Hair follicular keratinocyte (primary cell): ENCODE measurements at places on chromosomes 6 and 20. TPM values are rescaled to one million over a fixed set of nuclear protein-coding genes. Genes with fewer than 3 reads are reported as not detected.

The EEF1A2 gene
- total RNA-seq: not detected in 2 replicates

The SIM1 gene
- total RNA-seq: not detected in 2 replicates

The EYA4 gene
- total RNA-seq: not detected in 2 replicates

The TRPC4AP gene
- 42.5 and 49.3 TPM in 2 replicates for total RNA-seq

The STMND1 gene
- not detected in 2 replicates for total RNA-seq

The CPNE5 gene
- total RNA-seq: 0.08 TPM in 1 of 2 replicates, not detected in the other

The C20orf202 gene
- not detected in 2 replicates for total RNA-seq

The SMPDL3A gene
- total RNA-seq: 2.5 and 6.1 TPM in 2 replicates

The TSBP1 gene
- total RNA-seq: not detected in 2 replicates

The MAS1 gene
- total RNA-seq: not detected in 2 replicates

The SEL1L2 gene
- not detected in 2 replicates for total RNA-seq

The SEMG1 gene
- total RNA-seq: not detected in 2 replicates

The LGSN gene
- total RNA-seq: not detected in 2 replicates

The CLDN20 gene
- total RNA-seq: not detected in 2 replicates

The TNFAIP3 gene
- 21.4 and 39.9 TPM in 2 replicates for total RNA-seq

The BNIP5 gene
- total RNA-seq: not detected in 2 replicates

The SCRT2 gene
- total RNA-seq: not detected in 2 replicates

The RIPOR2 gene
- not detected in 2 replicates for total RNA-seq

The CCN5 gene
- not detected in 2 replicates for total RNA-seq

The NOX3 gene
- total RNA-seq: not detected in 2 replicates

The GATA5 gene
- not detected in 2 replicates for total RNA-seq

The TCF21 gene
- not detected in 2 replicates for total RNA-seq

The OPN5 gene
- not detected in 2 replicates for total RNA-seq

The TRAM2 gene
- 12.0 and 14.8 TPM in 2 replicates for total RNA-seq

The PRL gene
- total RNA-seq: not detected in 2 replicates

The BPIFB1 gene
- total RNA-seq: not detected in 2 replicates

The ELOVL4 gene
- 6.8 and 7.0 TPM in 2 replicates for total RNA-seq
